ENCODE measurements at places on chromosomes 2 and 18.

GRCh38 chr2:239519089-239519920 lies 118.5 kb upstream of the HDAC4 start:
- DNase-seq, result peak; percentile 74

- DNase-seq, result no peak
Measured at GRCh38 chr2:115999039-115999438, 1556.6 kb downstream of the DPP10 start.

GRCh38 chr2:80303909-80304837 lies at the start of gene LRRTM1:
TSS of gene LRRTM1 (minus strand) at chr2:80304752. CDS start at chr2:80303819, 933 bp downstream.
- DNase-seq, result no peak

GRCh38 chr2:241063587-241063986 lies 38.5 kb downstream of the MTERF4 start:
- no peak for DNase-seq

DNA sequence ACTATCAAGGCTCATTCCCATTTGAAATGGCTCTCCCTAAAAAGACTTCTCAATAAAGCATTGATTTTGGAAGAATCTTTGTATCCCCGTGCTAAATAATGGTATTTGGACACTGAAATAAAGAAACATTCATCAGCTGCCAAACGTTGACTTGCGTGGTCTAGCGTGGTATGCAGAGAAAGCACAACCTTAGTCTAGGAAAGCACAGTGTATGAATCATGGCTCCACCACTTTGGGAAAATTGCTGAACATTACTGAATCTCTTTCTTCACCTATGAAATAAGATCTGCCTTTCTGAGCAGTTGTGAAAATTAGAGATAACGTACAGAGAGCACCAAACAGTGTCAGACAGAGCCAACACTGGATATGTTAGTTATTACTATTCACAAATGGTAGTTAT lies 353.9 kb downstream of the SS18 start:
- no peak for DNase-seq

- DNase-seq, result no peak
Measured at GRCh38 chr2:171347591-171348032, 86.2 kb downstream of the METTL8 start.

DNA sequence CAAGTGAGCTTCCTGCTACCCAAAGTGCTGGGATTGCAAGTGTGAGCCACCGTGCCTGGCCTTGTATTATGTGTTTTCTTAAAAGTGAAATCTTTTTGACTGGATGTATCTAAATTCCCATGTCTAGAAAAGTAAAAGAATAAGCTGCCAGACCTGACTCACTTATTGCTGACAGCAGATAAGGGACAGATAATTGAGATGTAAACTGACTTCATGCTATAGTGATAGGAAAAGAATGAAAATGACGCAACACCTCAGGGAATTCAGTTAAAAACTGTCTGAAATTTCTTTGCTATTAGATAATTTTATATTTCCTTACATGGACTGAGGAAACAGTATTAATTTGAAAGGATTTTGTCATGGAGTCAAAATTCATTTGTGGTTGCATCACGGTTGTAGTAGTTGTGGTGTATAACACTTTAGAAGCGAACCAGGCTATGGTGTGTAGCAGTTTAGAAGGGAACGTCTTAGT lies 19.4 kb downstream of the TTC27 start:
- no peak for DNase-seq

Measured in NCI-H1694 (cell line).